ENCODE measurements at places on chromosomes 1 and 21.
A peak's percentile ranks its signal among the peaks of the same experiment; 100 is the strongest.

DNA sequence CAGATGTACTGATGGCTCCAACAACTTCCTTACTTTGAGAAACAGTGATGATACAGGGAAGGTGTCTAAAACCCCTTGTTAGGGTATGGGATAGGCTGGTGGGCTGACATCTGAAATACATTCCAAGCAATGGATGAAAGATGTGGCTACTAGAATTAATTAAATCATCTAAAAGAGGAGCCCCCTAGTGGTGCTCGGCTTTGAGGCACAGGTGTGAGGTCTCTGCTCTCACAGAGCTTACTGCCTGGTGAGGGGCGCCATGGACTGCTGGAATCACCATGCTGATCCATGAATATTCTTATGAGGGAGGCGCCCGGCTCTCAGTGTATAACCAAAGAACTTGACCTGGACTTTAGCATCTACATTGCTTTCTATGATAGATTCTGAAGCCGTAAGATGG lies 48.5 kb downstream of the GNG4 start:
- no peak for DNase-seq

DNA sequence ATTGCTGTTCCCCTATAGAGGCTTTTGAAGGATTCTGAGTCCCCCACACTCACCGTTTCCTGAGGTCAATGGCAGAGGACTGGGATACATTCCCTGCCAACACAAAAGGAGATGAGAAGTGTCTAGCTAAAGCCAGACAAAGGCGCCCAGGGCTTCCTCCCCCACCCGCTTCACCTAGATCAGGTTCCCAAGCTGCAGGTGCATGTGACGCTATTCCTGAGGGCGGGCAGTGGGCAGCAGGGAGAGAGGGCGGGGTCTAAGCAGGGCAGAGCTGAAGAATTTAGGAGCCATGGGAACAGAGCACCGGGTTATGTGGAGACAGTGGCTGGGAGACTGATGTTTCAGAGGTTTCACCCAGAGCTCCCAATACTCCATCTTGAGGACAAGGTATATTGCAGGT lies 6.0 kb upstream of the ARHGEF2 start:
- DNase-seq: no peak

DNA sequence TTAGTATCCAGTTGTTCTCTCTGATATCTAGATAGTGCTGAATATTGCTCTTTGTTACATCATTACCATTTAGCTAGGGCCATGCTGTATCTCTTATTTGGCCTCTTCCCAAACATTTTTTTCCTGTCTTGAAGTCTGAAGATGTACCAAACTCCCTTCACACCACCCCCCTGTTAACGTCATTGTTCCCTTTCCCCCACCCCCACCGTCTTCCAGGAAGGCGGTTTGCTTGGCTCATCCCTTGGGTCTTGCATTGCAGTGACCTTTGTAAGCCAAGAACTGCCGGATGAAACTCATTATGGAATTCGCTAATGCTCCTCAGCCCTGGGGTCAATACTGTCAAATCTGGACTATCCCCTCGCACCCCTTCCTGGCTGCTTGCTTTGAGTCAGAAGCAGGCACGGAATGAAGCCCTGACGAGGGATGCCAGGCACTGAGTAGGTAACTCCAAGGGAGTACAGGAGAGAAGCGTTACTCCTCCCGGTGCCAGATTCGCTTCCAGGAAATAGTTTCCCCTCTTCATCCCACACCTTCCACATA lies 283.1 kb downstream of the TM2D1 start:
- DNase-seq: no peak

- DNase-seq: peak; percentile 87
These were observed 15.1 kb downstream of the SH2D2A start for GRCh38 chr1:156801409-156802121.

GRCh38 chr21:29130270-29130969 lies at the start of gene MAP3K7CL:
TSS of gene MAP3K7CL (plus strand) at chr21:29130644. CDS start at chr21:29133345, 2,701 bp downstream.
- peak; percentile 94 for DNase-seq

- DNase-seq: no peak
These were observed 26.0 kb downstream of the CHML start for GRCh38 chr1:241614144-241614543.

GRCh38 chr21:23445307-23445706 lies 2162.0 kb downstream of the MRPL39 start:
- DNase-seq: no peak
